ENCODE measurements at places on chromosomes 7 and 10. TPM values are rescaled to one million over a fixed set of nuclear protein-coding genes. Genes with fewer than 3 reads are reported as not detected.

CPN1 gene
- not detected for total RNA-seq

DNA sequence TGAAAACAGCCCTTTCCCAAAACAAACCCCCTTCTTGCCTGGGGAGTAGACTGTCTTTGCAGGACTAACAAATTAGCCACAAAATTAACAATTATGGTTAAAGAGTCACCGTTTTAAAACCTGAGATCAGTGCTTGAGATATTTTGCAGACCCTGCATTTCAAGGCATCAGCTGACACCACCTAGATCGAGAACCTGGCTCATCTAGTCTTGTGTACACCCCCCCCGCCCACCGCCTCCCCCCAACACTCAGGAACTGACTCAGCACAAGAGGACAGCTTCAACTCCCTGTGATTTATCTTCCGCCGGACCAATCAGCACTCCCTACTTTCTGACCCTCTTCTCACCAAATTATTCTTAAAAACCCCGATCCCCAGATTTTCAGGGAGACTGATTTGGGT, 737.1 kb downstream of the PHTF2 start:
- H3K36me3 ChIP-seq = no peaks in the 10 kb centered on the region
- H3K27me3 ChIP-seq = no peaks in the 10 kb centered on the region
- no peak overlapping the region for H3K27ac ChIP-seq
- H3K4me3 ChIP-seq = no peak overlapping the region

DNA sequence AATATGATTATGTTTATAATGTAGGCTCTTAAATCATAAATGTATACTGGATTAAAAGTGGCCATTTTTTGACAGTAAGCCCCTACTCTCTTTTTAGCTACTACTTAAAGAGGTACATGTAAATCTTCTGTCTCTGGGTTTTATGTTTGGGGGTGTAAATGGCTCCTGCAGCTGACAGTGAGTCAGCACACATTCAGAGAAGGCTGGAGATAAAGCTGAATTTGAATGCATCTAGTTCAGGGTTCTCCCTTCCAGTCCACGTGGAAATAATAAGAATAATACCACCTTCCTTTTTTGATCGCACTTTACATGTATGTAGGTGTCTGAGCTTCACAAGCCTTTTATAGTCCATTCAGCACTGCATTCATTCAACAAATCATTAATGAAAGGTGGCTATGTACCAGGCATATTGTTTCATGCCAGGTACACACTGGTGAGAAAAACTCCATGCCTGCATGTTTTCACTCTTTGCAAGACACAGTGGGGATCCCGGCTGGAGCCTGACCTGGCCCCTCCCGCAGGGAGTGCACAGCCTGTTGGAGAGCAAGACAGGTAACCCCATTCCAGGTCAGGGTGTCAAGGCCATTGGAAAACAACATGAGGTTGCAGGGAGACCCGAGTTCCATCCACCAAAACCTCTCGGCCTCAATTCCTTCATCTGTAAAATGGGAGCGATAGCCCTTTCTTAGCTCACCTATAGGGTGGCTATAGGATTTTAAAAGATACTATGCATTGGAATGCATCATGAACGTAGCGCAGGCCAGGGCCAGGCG, 107.5 kb upstream of the ANLN start:
- H3K4me1 ChIP-seq = peaks cover 6% of the 10 kb centered on the region
- H3K27ac ChIP-seq = no peak overlapping the region
- no peak overlapping the region for H3K4me3 ChIP-seq
- no peaks in the 10 kb centered on the region for H3K27me3 ChIP-seq
- no peak for DNase-seq

TMEM273 gene
- 3.7 TPM for total RNA-seq

GRCh38 chr7:139183878-139184338, 47.1 kb upstream of the UBN2 start:
- peaks cover 9% of the 10 kb centered on the region for H3K4me1 ChIP-seq
- H3K27me3 ChIP-seq = no peaks in the 10 kb centered on the region
- no peak for DNase-seq
- no peak overlapping the region for H3K27ac ChIP-seq
- H3K36me3 ChIP-seq = no peaks in the 10 kb centered on the region
- H3K4me3 ChIP-seq = no peak overlapping the region

CLDN3 gene
- total RNA-seq = 0.95 TPM

CYP26A1 gene
- total RNA-seq = 2.1 TPM
